ENCODE measurements at places on chromosomes 2 and 18. TPM values are rescaled to one million over a fixed set of nuclear protein-coding genes. Genes with fewer than 3 reads are reported as not detected.

Gene AOX1
- 100.0 TPM for total RNA-seq

Gene GNLY
- 2.1 TPM for total RNA-seq

DNA sequence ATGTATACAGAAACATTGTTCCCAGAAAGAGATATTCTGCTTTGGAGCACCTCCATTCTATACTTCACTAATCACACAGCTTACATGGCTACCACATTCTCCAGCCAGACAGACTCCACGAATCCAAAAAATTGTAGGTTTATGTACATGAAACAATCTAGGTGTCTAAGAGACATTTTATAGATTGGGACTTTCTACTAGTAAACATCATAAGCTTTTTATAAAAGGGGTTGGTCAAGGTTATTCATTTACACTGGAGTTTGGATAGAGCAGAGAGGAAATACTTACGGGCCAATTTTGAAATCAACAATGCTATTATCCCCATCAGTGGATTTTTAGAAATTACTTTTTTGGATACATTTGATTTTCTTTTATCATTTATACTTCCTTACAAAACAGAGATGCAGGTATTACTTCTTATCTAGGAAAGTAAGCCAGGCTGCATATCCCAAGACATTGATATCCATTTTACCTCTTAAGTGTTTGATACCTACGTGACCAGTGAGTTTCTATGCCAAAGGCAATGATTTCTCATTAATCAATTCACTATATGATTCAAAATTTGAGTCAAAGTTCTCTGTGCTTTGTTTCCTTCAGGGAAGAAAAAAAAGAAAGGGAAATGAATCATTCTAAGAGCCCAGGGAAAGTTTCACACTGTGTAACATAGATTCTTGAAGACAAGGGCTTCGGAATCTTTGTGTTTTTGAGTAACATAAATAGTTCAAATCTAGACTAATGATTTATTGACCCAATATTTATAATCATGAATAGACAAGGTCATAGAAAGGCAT, 140.5 kb downstream of the PTH2R start:
- no peak for DNase-seq

DNA sequence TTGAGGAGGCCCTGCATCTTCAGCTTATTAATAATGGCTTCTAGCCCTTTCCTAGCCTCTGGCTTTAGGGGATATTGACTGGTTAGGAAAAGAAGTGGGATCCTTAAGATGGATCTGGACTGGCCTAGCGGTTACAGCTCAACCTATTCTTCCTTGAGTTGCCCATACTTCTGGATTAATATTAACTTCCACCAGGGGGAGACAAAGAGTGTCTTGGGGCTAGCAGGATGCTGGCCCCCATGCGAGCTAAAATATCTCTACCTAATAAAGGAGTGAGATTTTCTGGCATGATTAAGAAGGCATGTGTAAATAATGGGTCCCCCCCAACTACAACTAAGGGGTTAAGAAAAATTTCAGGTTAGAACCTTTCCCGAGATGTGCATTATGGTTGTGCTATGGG, 23.2 kb upstream of the PLA2R1 start:
- DNase-seq, result no peak

- no peak for DNase-seq
These were observed 187.4 kb downstream of the TMEM247 start for GRCh38 chr2:46666754-46667153.

DNA sequence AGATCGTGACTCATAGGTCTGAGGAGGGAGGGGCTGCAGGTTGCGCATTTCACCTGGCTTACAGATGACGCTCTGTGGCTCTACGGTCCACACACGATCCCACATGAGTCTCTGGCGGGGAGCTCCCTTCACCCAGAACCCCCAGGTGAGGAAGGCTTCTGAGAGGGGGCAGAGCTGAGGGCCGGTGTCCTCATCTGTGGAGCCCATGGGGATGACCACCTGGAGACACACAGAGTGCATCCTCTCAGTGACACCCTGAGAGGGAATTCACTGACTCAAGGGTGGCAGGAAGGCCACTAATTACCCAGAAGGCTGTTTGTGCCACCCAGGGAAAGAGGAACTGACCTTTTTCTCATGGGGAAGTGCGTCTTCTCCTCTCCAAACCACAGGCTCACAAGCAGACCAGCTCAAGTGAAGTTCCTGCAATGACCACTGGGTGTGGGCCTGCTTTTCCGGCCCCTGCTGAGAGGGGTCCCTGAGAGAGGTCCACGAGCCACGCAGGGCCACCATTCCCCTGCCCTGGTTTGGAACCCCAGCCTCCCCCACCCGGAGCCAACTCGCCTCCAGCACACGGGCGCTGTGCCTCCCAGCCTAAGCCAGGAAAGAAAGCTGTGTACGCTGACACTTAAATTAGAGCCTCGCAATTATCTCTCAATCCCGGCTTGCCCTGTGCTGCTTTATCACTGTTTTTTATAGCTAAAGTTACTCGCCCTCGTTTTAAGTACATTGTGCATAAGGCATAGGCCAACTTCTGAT, 114.1 kb downstream of the BCL11A start:
- DNase-seq, result no peak

DNA sequence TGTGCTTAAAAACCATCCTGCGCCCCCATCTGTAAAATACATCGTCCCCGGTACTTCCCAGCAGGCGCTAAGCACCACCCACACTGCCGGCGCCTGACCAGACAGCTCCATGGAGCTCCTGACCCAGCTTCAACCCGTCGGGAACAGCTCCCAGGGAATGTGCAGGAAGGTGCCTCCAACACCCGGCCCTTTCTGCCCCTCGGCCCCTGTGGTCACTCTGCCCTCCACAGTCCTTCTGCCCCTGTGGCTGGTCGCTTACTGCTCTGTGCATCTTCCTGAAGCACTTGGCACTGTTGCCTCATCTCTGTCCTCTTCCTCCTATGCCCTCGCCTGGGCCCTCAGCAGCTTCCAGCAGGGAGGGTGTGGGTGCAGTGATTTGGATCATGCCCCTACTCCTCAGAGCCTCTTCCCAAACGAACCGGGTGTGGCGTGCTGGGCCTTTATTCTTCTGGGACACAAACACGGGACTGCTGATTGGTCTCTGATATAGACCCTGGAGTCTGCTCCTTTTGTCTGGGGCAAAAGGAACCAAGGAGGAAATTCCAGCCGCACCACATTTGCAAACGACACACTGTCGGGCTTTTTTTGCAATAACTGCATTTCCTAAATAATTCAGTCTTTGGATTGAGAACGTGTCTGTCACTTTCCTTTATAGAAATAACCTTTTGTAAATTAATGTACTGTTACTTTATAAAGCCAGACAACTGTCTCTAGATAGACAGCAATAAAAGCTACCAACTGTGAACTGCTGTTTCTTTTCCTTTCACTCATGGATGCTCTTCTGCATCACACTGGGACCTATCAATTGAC, 65.9 kb downstream of the ADI1 start:
- DNase-seq, result no peak

- DNase-seq, result no peak
These were observed 499.3 kb downstream of the IRS1 start for GRCh38 chr2:226300196-226300886.

GRCh38 chr2:110969696-110970095, 151.0 kb upstream of the BCL2L11 start:
- no peak for DNase-seq

DNA sequence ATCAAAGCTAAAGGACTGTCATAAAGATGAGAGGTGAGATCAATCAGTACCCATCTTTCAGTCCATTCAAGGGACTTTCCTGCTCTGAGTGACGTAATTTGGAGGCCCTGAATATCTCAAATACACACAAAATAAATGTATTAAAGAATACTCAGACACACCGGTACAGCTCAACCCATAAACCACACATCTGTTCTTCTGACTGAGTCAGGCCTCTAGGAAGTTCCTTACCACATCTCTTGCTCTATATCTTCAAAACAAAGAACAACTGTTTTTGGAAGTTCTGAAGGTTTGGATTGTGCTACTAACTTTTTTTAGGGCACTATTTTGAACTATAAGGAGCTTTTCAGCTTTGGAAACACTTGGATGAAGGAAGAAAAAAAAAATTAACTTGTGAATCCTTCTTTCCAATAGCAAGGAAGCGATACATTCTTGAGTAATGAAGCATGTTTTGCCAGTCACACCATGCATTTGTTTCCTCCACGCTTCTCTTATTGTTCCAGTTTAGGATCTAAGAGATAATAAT, 866.5 kb upstream of the VRK2 start:
- DNase-seq, result no peak

DNA sequence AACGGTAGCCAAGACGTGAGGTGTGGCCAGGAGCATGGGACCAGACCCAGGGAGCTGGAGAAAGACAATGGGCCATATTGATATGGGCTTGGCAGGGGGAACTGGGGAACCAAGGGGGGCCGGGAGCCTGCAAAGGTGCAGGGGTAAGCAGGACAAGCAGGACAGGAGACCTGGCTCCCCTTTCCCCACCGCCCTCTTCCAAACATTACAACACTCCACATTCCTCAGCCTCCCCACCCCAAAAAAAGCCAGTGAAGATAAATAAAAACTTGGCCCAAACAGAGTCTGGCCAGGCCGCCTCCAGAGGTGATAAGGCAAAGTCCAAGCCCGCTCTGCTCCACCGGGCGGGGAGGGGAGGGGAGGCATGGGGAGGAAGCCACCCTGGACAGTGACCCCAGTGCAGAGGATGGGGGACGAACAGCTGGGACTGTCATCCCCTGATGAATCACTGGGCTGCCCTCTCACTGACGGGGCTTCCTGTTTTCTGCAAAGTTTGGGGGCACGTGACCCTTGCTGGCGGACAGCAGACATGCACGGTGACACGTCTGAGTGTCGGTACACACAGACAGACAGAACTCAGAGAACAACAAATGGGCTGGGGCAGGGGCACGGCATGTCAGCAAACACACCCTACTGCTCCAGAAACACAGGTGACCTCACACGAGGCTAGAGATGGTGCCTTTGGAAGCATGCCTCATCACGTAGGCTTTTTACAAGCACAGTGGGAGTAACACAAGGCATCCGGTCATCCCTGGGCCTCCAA, 100.2 kb downstream of the TNS1 start:
- DNase-seq, result peak; percentile 71

- no peak for DNase-seq
These were observed 8.8 kb downstream of the TGFBRAP1 start for GRCh38 chr2:105320651-105321215.

GRCh38 chr2:229060147-229060546, 210.9 kb downstream of the PID1 start:
- DNase-seq, result no peak

- no peak for DNase-seq
These were observed 78.0 kb upstream of the SERTAD2 start for GRCh38 chr2:64731746-64732145.

DNA sequence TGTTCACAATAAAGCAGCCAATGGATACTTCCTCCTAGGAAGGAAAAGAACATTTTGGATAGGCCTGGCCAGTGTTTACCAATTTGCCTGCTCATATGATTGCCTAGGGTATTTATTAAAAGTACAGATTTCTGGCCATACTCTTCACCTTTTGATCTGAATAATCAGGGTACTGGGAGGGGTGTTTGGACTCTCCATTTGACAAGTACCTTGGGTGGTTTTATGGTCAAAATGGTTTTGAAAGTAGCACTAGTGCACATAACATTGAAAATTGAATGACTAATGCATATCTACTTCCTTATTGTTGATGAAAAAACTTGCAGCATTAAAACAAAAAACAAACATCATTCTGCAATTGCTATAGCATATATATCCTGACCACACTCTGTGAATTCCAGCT, 333.3 kb upstream of the CDH2 start:
- DNase-seq, result no peak

DNA sequence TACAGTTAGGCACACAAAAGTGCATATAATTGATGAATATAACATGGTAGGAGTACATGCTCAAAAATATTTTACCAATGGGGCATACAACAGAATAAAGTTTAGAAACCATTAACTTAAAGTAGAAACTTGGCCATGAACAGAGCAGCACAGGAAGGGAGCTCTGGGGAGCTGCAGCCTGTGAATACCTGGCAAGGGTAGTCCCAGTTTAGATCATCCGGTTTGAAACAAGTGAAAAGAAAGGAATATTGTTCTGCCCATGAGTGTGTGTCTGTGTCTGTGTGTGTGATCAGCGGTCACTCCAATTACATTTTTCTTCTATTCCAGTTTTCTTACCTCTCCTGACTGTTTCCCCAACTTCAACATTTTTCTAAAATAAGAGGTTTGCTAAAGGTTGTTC, 233.0 kb downstream of the ALK start:
- no peak for DNase-seq

DNA sequence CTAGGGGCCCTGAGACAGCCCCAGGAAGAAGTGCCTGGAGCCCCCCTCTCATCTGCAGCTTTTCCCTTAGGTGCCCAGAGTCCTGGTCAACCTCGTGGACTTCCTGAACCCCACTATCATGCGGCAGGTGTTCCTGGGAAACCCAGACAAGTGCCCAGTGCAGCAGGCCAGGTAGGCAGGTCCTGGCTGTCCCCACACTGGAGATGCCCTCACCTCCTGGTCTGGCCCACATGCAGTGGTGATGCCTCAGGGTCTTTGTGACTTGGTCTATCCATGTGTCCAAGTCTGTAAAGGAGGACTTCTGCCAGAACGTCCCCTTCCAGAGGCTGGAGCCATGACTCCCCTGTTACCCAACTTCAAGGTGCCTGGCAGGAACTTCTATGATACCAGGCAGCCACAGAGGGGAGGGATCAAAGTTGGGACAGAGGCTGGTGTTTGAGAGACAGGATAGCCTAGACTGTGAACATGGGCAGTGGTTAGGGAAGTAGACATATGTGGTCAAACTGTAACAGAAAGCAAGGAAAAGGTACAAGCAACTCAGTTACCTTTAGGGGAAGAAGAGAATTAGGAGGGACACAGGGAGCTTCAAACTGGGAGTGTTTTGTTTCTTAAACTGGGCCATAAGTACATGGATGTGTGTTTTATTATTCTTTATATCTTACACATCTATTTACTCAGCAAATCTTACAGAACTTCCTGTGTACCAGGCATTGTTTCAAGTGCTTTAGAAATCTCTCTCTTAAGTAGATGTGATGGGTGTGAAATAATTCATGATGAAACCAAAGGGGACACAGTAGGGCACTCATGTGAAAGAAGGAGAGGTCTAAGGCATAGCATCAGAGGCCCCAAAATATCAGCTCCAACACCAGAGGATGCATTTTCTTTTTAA, 107.1 kb downstream of the PLB1 start:
- no peak for DNase-seq

GRCh38 chr2:63078852-63079606, 28.4 kb downstream of the OTX1 start:
- no peak for DNase-seq

GRCh38 chr18:830315-830901, 18.4 kb upstream of the YES1 start:
- DNase-seq, result no peak

DNA sequence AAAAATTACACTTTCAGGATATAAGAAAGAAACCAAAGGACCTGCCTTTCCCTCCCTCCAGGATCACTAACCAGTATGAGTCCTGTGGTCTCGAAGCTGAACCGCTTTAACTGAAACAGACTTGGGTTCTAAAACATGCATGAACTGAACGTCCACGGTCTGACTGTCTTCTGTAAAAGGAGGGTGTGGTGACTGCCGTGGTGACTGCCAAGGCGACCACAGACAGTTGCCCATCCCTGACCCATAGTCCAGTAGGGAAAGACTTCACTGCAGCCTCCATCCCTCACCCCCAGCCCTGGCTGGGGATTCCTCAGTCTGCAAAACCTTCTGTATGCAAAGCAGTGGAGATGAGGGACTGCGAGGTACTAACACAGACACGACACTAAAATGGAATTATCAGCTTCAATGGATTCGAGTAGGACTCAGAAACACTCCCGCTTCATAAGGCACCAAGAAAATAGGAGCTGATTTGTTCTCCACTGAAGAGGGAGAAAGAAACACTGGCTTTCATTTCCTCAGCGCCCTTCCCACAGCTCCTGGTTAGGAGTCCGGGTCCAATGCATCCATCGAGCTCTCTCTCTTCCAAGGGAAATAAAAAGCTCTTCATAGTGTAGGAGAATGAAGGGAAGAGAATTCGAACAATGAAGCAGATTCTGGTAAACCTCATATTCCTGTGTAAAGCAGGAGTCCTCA, 197.2 kb downstream of the HDAC4 start:
- DNase-seq, result no peak

Measured in breast epithelium (tissue), 4 donors.